Suprapubic skin (tissue), 4 donors: ENCODE measurements at places on chromosomes 2 and 18. TPM values are rescaled to one million over a fixed set of nuclear protein-coding genes. Genes with fewer than 3 reads are reported as not detected.

The HMSD gene
- not detected for total RNA-seq

The FRZB gene
- 13.5 TPM for total RNA-seq

DNA sequence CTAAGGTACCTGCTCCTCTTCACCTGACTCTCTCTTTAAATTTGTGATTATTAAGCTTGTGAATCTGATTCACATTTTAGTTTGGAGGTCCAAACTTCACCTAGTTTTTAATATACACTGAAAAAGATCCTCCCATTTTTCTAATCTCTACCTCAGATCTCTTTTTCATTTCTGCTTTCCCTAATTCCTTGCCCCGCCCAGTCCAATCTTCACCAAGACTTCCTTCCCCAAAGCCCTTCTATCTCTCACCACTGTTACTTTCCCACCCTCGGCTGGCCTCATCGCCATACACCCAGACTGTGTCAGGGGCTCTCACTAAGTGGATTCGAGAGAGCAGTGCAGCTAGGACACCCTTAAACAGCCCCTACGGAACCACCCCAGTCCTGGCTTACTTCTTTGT lies 40.0 kb downstream of the LBH start:
- peaks cover 41% of the 10 kb centered on the region for H3K4me1 ChIP-seq
- H3K27me3 ChIP-seq = no peaks in the 10 kb centered on the region
- H3K4me3 ChIP-seq = no peak overlapping the region
- H3K36me3 ChIP-seq = no peaks in the 10 kb centered on the region

GRCh38 chr2:178764097-178764496 lies 43.1 kb downstream of the TTN start:
- no peaks in the 10 kb centered on the region for H3K36me3 ChIP-seq
- H3K27me3 ChIP-seq = no peaks in the 10 kb centered on the region
- DNase-seq = no peak
- no peak overlapping the region for H3K27ac ChIP-seq
- no peaks in the 10 kb centered on the region for H3K4me1 ChIP-seq

- H3K4me3 ChIP-seq = no peak overlapping the region
- no peaks in the 10 kb centered on the region for H3K27me3 ChIP-seq
These were observed 62.5 kb downstream of the CDH2 start for GRCh38 chr18:28114472-28114871.

DNA sequence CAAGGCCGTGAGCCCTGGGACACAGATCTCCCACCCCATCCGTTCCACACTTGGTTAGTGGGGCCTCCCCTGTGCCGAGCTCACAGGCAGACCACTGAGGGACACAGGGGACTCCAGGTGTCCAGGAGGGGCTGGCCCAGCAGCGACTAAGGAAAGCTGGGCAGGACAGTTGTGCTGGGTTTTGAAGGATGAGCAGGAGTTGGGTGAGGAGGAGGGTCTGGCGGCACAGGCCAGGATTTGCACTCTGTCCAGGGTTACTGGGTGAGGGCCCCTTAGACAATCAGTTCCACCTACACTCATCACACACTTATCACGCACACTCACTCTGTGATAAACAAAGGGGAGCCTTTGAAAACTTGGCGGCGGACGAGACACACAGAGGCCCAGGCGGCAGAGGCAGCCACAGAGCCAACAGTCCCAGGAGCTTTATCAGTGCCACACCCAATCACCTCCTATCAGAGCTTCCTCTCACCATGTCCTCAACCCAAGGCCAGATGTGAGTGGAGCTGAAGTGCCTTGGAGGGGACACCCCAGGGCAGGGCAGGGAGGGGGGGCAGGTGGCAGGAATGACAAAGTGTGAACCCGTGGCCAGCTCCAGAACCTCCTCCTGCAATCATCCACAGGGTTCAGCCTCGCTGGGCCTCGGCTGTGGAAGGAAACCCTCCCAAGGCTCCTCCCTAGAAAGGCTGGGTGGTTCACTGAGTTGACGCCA lies 26.6 kb downstream of the BIN1 start:
- no peaks in the 10 kb centered on the region for H3K36me3 ChIP-seq
- H3K4me3 ChIP-seq = no peak overlapping the region
- DNase-seq = no peak
- H3K27ac ChIP-seq = peak overlapping the region; percentile 3

- H3K4me3 ChIP-seq = no peak overlapping the region
- no peaks in the 10 kb centered on the region for H3K27me3 ChIP-seq
- H3K4me1 ChIP-seq = no peaks in the 10 kb centered on the region
These were observed 253.2 kb upstream of the RAB12 start for GRCh38 chr18:8356001-8356400.

The CHRND gene
- not detected for total RNA-seq

DNA sequence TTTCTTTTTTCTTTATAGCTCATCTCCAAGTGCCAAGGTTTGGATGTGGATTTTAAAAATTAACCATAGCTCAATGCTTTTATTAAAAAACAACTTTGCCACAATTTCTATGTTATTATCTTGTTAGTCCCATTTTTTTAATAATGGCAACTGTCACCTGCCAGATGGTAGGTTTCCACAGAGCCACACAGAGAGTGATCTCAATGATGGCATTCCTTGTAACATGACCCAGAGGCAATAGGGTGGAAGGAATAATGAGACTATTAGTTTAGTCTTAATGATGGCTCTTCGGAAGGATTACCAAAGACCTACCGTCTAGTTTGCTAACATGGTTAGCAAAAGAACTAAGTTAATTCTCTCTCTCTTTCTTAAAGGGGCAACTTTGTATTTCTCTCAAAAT lies 64.0 kb downstream of the REL start:
- peaks cover 7% of the 10 kb centered on the region for H3K4me1 ChIP-seq
- H3K36me3 ChIP-seq = peaks cover 4% of the 10 kb centered on the region
- no peak overlapping the region for H3K27ac ChIP-seq
- H3K4me3 ChIP-seq = no peak overlapping the region
- no peak for DNase-seq
- no peaks in the 10 kb centered on the region for H3K27me3 ChIP-seq

DNA sequence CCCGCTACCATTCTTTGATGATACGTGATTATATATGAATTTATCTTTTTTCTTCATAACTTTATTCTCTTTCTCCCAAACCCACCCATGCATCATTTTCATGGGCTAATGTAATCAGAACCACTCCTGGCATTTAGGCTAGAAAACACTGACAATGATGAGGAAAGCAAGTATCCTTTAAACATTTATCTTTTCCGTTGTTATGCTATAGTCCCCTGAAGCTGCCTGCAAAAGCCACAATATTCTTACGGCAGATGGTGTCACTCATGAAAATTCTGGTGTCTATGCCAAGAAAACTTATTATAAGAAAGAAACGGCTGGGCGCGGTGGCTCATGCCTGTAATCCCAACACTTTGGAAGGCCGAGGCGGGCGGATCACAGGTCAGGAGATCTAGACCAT lies 221.8 kb upstream of the CTAGE1 start:
- H3K27me3 ChIP-seq = no peaks in the 10 kb centered on the region
- no peaks in the 10 kb centered on the region for H3K36me3 ChIP-seq
- DNase-seq = no peak
- no peak overlapping the region for H3K27ac ChIP-seq

- H3K4me1 ChIP-seq = no peaks in the 10 kb centered on the region
- H3K27ac ChIP-seq = no peak overlapping the region
- peaks cover 16% of the 10 kb centered on the region for H3K27me3 ChIP-seq
- H3K4me3 ChIP-seq = no peak overlapping the region
These were observed 9.2 kb upstream of the CNRIP1 start for GRCh38 chr2:68328901-68329300.

DNA sequence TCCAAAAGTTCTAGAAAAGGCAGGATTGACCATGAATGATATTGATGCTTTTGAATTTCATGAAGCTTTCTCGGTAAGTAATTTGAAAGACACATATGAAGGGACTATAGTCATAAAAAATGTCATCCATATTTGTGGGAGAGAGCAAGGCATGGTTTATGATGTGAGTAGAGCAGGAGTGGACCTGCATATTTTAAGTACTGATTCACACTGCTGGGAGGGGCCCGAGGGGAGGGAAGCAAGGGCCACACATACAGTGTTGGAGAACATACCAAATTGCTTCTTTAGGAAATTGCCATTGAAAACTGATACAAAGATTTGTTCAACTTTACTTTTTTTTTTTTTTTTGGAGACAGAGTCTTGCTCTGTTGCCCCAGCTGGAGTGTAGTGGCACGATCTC lies 39.4 kb downstream of the HADHB start:
- no peaks in the 10 kb centered on the region for H3K27me3 ChIP-seq
- H3K27ac ChIP-seq = no peak overlapping the region
- H3K4me3 ChIP-seq = no peak overlapping the region

The MBD1 gene
- total RNA-seq = 107 TPM

DNA sequence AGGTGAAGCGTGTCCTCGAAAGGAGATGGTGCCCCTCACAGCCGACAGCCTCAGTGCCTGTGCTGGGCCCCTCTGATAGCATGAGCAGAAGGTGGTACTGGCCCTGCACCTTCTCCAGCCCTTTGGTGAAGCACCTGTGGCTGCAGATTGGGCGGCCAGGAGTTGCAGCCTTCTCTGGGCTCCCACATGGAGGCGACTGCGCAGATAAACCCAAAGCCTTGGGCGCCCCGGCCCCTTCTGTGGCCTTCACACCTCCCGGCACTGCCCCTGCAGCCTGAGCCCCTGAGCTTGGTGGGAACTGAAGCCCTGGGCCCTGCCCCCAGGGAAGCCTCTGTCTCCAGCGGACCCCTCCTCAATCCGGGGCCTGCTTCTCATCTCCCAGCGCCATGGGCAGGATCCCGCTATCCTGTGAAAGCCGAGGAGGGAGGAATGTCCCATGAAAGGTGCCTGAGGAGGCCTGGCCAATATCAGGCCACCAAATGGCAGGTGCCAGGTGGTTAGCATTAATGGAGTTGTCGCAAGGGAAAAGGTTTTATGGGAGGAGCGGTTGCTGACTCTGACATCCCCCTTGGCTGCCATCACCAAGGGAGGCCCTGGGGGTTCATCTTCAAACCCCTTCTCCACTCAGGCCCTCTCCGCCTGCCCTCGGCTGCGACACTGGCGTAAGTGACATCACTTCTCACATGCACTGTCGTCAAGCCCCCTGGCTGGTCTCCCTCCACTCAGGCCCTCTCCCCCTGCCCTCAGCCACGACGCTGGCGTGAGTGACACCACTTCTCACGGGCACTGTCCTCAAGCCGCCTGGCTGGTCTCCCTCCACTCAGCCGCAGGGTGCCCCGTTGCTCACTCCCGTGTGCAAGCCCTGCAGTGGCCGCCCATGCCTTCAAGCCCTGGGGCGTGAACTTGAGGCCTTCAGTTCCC lies 62.4 kb downstream of the DDX1 start:
- H3K4me1 ChIP-seq = no peaks in the 10 kb centered on the region
- H3K4me3 ChIP-seq = no peak overlapping the region
- H3K27me3 ChIP-seq = no peaks in the 10 kb centered on the region
- no peaks in the 10 kb centered on the region for H3K36me3 ChIP-seq

- DNase-seq = no peak
- no peak overlapping the region for H3K27ac ChIP-seq
- H3K4me3 ChIP-seq = no peak overlapping the region
- H3K27me3 ChIP-seq = no peaks in the 10 kb centered on the region
These were observed 185.7 kb downstream of the MTCL1 start for GRCh38 chr18:8890957-8891464.

DNA sequence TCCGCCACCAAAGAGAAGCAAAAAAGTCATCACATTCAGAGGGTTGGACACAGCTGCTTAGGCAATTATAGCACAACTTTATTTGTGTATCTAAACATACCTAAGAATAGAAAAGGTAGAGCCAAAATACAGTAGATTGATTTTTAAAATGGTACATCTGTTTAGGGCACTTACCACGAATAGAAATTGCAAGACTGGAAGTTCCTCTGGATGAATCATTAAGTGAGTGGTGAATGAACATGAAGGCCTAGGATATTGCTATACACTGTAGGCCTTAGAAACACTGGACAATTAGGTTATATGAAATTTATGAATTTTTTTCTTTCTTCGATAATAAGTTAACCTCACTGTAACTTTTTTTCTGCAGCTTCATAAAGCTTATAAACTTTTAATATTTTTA lies 687.0 kb downstream of the BCL11A start:
- no peaks in the 10 kb centered on the region for H3K36me3 ChIP-seq
- no peak overlapping the region for H3K4me3 ChIP-seq
- H3K4me1 ChIP-seq = no peaks in the 10 kb centered on the region

The AFF3 gene
- 3.1 TPM for total RNA-seq

The CD302 gene
- total RNA-seq = 32.3 TPM

- peak overlapping the region; percentile 22 for H3K4me3 ChIP-seq
- H3K27me3 ChIP-seq = no peaks in the 10 kb centered on the region
- DNase-seq = peak; percentile 87
- peaks cover 47% of the 10 kb centered on the region for H3K4me1 ChIP-seq
- peak overlapping the region; percentile 76 for H3K27ac ChIP-seq
- H3K36me3 ChIP-seq = peaks cover 40% of the 10 kb centered on the region
These were observed 3.5 kb downstream of the CNDP2 start for GRCh38 chr18:74499633-74500032.

The SKOR2 gene
- total RNA-seq = not detected

DNA sequence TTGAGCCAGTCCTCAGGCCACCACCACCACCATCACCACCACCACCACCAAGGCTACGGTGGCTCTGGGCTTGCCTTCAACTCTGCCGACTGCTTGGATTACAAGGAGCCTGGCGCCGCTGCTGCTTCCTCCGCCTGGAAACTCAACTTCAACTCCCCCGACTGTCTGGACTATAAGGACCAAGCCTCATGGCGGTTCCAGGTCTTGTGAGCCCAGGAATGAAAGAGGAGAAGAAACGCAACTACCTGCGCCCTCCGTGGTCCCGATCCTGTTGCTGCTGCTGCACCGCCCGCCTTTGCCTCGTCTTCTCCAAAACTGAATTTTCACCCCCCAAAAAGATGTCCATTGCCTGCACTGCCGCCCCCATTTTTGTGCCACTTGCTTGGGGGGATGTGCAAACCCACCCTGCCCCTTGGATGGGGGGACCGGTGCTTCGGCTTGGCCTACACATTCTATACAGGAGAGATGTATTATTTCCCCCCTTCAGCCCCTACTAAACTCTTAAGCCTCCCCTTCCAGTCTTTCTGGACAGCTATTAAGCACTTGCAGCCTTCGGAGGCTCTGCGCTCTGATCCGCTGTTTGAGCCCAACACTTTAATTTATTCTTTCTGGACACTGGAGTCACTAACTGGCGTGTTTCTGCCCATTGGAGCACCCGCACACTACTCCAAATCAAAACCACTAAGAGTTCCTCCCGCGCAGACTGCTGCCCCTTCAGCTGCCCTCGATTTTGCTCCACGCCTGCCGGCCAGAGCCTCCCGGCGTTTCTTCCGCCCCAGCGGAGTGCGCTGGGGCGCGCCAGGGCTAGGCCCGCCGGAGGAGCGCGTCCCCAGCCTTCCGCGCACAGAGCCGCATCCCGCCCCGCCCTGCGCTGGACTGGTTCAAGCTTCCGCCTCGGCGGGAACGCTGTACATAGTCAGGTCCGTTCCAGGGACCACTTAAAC lies 5.7 kb downstream of the OTX1 start:
- peaks cover 22% of the 10 kb centered on the region for H3K36me3 ChIP-seq
- no peak overlapping the region for H3K27ac ChIP-seq
- peaks cover 62% of the 10 kb centered on the region for H3K4me1 ChIP-seq
- no peak for DNase-seq
- H3K27me3 ChIP-seq = peaks cover 98% of the 10 kb centered on the region

GRCh38 chr2:50856016-50856541 lies 175.9 kb downstream of the NRXN1 start:
- H3K27me3 ChIP-seq = no peaks in the 10 kb centered on the region
- no peak for DNase-seq
- H3K4me1 ChIP-seq = no peaks in the 10 kb centered on the region
- H3K27ac ChIP-seq = no peak overlapping the region
- no peak overlapping the region for H3K4me3 ChIP-seq
